ENCODE measurements at places on chromosomes 3 and 15. TPM values are rescaled to one million over a fixed set of nuclear protein-coding genes. Genes with fewer than 3 reads are reported as not detected.

SPINT1 gene
- 4.7 TPM for total RNA-seq

APBA2 gene
- total RNA-seq = 16.2 TPM

SLC38A3 gene
- not detected for total RNA-seq

MEX3B gene
- total RNA-seq = 0.84 TPM

TM4SF4 gene
- not detected for total RNA-seq

HDC gene
- total RNA-seq = 0.95 TPM

AP3B2 gene
- total RNA-seq = 0.37 TPM

CTXN2 gene
- not detected for total RNA-seq

GABRR3 gene
- not detected for total RNA-seq

GOLGA8O gene
- not detected for total RNA-seq

PIAS1 gene
- total RNA-seq = 33.4 TPM

CNBP gene
- total RNA-seq = 500 TPM

CFAP20DC gene
- 2.7 TPM for total RNA-seq

SERPINI2 gene
- not detected for total RNA-seq

CPLX3 gene
- not detected for total RNA-seq

PATL2 gene
- total RNA-seq = 6.1 TPM

RYR3 gene
- not detected for total RNA-seq

ZBTB47 gene
- 1.0 TPM for total RNA-seq

GOLGA8S gene
- 0.05 TPM for total RNA-seq

CHDH gene
- total RNA-seq = 0.12 TPM

GRCh38 chr3:196631682-196632045, 7.8 kb upstream of the NRROS start:
- peak; percentile 47 for DNase-seq

- no peak for DNase-seq
These were observed 550.4 kb upstream of the ARPP21 start for GRCh38 chr3:35088943-35089342.

- no peak for DNase-seq
These were observed 356.2 kb downstream of the SV2B start for GRCh38 chr15:91456251-91456718.

GRCh38 chr3:53223025-53223424, 32.8 kb downstream of the TKT start:
- no peak for DNase-seq

GRCh38 chr15:61155741-61156700, 73.1 kb downstream of the RORA start:
- no peak for DNase-seq

- DNase-seq = no peak
These were observed 784 bp downstream of the TTLL3 start for GRCh38 chr3:9810846-9811245.

GRCh38 chr3:196609805-196610515, 29.5 kb upstream of the NRROS start:
- DNase-seq = no peak

- peak; percentile 42 for DNase-seq
These were observed 4.8 kb downstream of the PAQR9 start for GRCh38 chr3:142958707-142959106.

DNA sequence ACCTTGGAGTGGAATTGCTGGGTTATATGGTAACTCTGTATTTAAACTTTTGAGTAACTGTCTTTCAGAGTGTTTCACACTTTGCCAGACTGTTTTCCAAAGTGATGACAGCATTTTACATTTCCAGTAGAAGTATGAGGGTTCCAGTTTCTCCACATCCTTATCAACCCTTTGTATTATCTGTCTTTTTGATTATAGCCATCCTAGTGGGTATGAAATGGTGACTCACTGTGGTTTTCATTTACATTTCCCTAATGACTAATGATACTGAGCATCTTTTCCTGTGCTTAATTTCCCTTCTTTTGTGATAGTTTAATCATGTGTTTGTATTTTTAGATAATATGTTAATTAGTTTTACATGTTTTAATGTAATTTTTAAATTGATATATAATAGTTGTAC, 138.1 kb upstream of the DAZL start:
- DNase-seq = no peak

- DNase-seq = no peak
These were observed 195.2 kb upstream of the STRIT1 start for GRCh38 chr3:155488671-155489070.

- no peak for DNase-seq
These were observed 482.5 kb downstream of the FOXP1 start for GRCh38 chr3:71101014-71101413.

- DNase-seq = no peak
These were observed 41.6 kb downstream of the WNT5A start for GRCh38 chr3:55445551-55445950.

- DNase-seq = no peak
These were observed 242.9 kb downstream of the SLC9A9 start for GRCh38 chr3:143605233-143605950.

DNA sequence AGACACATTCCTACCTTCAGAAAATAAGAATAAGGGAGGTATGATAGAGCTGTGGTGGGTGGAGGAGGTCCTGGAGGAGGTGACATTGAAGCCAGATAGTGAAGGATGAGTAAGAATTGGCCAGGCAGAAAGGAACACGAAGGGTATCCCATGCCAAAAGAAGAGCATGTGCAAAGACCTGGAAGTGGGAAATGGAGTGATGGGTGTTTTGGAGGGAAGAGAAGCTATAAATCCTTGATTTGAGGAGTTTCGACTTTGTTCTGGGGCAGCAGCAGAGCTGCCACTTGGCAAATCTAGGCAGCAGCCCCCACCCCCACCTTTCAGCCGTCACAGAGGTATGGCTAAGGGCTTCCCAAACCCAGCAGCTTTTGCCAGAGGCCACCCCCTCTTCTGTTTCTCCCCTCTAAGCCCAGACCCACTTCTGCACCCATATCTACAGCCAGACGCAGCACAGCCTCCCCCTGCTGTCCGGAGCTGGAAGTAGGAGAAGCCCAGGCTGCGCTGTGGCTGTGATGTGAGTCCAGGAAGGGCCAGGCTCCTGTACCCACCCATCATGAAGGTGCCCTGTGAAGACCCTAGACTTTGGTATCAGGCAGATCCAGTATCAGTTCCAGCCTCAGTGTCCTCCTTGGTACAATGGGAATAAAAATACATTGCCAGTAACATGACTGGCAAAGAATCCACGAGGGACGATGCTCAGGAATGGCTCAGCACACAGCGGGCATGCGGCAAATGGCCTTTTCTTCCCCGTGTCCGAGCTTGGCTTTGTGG, 188.7 kb upstream of the LINGO1 start:
- DNase-seq = peak; percentile 65

- no peak for DNase-seq
These were observed 51.1 kb upstream of the SPATA12 start for GRCh38 chr3:57009367-57009766.

GRCh38 chr3:123334056-123334455, 114.8 kb downstream of the ADCY5 start:
- no peak for DNase-seq

DNA sequence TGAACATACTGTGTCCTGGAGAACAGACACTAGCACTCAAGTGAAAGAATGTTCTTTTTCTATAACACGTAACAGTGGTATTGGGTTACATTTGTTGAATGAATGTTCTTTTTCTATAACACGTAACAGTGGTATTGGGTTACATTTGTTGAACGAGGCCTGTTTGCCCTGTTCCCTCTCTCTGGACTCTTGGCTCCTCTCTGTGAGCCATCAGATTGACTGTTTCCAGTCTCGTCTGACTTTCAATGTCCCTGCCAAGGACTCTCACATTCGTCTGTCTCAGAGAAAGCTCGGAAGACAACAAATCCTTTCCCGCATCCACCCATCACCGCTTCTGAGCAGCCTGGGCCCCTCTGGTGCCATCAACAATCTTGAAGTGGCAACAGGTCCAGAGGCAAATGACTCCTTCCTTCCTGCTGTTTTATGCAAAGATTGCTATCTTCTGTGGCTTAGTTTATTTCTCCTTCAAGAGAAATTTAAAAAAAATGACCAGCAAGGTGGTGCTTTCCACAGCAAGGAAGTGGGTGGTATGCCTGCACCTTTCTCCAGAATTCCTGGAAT, 8.0 kb downstream of the TMEM45A start:
- DNase-seq = no peak

DNA sequence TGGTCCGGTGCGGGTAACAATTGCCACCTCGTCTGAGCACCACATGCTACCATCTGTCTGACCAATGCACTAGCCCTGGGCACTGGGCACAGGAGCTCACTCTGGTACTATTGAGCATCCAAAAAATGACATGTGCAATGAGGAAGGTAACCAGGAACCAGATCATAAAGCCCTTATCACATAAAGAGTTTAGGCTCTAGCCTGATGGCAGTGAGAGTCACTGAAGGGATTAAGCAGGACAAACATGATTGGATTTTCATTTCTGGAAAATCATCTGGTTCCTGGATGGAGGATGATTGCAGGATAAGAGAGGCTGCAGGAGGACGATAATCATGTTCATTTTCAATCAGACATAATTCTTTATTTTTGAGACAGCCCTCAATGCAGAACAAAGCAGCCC, 12.4 kb downstream of the NDUFB4 start:
- no peak for DNase-seq

GRCh38 chr15:32041294-32041693, 11.0 kb downstream of the CHRNA7 start:
- no peak for DNase-seq

- DNase-seq = no peak
These were observed 195.4 kb downstream of the RAP2B start for GRCh38 chr3:153357436-153357835.

DNA sequence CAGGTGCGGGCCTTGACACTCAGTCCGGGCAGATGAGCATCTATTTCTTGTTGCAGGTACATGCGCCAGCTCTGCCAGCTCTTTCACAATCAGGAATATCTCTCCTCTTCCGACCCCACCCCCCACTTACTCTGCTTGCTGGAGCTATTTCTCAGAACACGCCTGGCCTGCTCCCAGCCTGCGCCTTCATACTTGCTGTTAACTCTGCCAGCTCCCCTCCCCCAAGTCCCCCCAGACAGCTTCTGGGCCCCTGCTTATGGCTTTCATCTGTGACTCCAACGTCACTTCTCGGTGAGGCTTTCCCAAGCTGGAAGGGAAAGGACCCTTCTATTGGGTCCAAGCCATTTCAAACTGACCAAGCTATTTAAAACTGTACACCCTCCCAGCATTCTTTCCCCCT, 15.2 kb downstream of the MAGEF1 start:
- DNase-seq = no peak

- DNase-seq = peak; percentile 94
These were observed at the start of gene FYCO1 for GRCh38 chr3:45995236-45996192. Gene FYCO1, minus strand, starts transcription at chr3:45995824. Its CDS starts 10,914 bp downstream, at chr3:45984910.

GRCh38 chr15:64493641-64494040, 33.3 kb downstream of the ZNF609 start:
- DNase-seq = no peak

GRCh38 chr3:184349563-184350470, 11.6 kb downstream of the CLCN2 start:
- DNase-seq = no peak

GRCh38 chr3:50167841-50168209, 12.7 kb downstream of the SEMA3F start:
- DNase-seq = no peak

DNA sequence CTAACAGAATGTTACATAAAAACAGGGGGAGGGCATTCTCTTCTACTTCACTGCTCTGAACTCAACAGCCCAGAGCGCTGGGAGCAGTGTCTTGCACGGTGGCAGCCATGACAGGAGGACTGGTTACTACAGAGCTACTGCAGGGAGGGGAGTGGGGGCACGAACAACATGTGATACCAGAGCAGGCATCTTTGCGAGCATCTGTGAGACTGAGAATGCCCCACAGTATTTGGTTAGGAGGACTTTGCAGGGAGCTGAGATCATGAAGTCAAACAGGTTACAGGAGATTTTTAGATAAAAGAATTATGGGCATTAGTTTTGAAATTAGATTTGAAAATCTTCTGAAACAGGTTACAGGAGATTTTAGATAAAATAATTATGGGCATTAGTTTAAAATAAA, 58.8 kb upstream of the GOLGA8B start:
- no peak for DNase-seq

- DNase-seq = peak; percentile 58
These were observed 32.7 kb downstream of the STARD9 start for GRCh38 chr15:42608110-42608531.

- DNase-seq = no peak
These were observed 373.3 kb downstream of the GAP43 start for GRCh38 chr3:115996420-115997108.

GRCh38 chr15:57752436-57752835, 45.9 kb downstream of the POLR2M start:
- DNase-seq = no peak

DNA sequence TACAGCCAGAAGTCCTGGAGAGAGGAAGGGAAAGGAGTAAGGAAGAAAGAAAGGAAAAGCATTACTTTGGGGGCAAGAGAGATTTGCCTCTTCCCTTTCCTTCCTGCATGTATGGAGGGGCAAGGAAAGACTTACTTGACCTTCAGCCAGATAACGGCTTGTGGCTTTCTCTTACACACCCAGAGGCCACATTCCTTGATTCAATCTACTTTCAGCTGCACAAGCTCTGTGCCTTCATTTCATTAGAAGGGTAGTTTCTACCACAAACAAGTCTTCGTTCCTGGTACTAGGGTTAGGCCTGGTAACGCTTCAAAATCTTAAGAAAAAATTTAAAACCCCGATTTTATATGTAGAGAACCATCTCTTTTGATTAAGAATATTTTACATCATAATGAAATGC, 835.9 kb downstream of the TUSC7 start:
- no peak for DNase-seq

DNA sequence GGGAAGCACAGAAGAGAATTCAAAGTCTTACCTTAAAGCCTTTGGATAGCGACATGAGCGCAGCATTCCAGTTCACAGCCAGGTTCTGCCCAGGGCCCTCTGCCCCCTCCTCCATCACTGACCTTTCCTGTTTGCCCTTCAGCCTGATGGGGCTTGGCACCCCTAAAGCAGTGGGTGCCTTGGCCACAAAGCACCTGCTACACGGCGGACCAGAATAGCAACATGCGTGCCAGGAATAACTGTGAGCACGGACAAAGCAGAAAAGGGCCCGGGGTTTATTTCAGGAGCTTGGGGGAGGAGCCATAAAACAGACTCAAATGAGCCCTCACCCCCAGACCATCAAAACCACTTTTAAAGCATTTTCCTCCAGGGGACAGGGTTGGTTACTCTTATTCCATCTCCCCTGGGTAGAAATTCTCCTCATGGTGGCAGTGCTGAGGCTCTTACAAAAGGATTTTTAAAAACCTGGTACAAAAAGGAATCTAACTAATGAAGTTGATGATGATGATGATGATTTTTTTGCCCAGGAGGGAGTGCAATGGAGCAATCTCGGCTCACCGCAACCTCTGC, 135.4 kb downstream of the KLF13 start:
- DNase-seq = no peak

DNA sequence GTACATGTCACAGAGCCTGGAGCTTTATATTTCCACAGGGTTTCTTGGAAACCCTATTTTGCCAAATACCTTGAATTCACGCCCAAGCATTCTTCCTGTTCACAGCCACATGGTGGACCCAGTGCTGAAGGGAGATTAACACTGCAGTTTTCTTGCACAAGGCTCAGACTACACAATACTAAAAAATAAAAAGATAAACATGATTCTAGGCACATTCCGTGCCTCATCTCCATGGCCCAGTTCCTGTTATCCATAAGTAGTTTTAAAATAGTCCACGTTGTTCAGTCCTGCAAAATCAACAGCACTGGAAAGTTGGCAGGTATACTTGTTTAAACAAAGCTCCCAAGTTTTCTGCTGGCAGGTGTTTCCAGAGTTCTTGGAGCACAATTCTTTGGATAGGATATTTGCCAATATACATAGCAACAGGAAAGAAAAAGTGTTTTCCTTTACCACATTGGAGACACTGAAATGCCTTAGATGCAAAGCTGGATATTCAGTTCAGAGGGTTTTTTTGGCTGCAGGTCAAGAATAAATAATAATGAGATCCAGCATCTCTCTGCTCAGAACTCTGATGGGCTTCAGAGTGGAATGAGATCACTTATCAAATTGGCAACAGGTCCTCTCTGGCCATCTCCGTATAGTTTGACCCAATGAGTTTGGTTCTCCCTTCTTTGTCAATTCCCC, 88.1 kb upstream of the TGFBR2 start:
- no peak for DNase-seq
